Putamen (tissue), 1 donor: ENCODE measurements at places on chromosomes 11 and 22.

- DNase-seq = no peak
Measured at GRCh38 chr11:1218256-1218787, 4.5 kb upstream of the MUC5B start.

DNA sequence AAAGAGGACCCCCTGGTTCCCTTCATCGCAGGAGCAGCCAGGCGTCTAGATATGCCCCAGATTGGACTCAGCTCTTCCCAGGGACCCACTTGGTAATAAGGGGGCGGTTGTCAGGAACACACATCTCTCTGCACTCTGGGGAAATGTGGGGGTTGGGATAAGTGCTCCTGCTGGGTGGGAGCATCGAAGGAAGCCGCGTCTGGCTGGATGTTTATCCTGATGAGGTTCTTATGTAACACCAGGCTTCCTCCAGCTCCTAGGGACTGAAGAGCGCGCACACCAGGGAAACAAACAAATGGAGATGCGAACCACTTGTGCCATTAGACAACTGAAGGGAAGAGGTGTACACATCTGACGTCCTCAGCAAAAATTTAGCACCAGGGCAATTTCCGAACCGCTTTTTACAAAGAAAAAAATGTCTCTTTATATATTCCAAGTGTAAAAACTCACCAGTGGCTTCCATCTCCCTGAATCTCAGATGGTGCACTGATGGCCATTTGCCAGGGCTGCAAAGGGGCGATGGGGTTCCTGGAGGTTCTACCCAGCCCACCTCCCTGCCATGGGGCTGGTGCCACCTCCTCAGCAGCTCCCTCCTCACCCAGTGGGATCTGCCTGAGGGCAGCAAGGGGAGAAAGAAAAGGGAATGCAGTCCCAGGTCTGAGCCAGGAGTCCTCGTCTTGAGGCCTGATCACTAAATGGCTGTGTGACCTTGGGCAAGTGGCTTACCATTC lies 89.4 kb downstream of the PKNOX2 start:
- no peak for DNase-seq

DNA sequence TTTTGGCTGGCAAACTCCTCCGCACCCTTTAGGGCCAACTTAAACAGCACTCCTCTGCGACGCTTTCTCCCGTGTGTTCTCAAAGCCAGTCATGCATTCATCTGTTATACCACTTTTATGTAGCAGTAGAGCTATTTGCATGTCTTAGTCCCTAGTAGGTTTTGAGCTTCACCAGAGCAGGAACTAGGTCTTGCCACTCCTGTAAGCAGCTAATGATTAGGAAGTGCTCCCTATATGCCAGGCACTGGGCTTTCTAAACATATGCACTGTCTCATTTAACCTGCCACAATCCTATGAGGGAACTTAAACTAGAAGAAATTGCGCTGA lies 180.8 kb downstream of the DBX1 start:
- no peak for DNase-seq

DNA sequence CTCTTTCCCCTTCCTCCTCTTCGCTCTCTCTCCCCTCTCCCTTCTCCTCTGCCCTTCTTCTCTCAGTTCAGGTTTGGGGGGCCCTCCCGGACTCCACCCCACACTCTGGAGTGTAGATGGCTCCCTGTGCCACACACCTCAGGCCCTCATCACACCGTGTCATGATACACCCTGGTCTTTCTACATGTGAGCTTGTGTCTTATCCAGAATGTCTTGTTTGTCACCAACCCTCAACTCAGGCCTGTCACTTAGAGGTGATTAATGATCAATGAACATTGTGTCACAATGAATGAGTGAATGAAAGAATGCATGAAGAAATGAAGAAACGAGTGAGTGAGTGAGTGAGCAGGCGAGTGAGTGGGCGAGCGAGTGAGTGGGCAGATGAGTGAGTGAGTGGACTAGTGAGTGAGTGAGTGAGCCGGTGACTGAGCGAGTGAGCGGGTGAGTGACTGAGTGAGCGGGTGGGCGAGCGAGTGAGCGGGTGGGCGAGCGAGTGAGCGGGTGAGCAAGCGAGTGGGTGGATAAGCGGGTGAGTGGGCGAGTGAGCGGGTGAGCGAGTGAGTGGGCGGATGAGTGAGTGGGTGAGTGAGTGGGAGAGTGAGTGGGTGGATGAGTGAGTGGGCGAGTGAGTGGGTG lies 33.8 kb downstream of the CAPN1 start:
- DNase-seq = no peak

- no peak for DNase-seq
Measured at GRCh38 chr22:50298937-50299784, 8.3 kb downstream of the PLXNB2 start.

GRCh38 chr11:16773981-16774935 lies 35.8 kb downstream of the C11orf58 start:
- no peak for DNase-seq

GRCh38 chr11:97290464-97291041 lies 900.7 kb downstream of the JRKL start:
- no peak for DNase-seq

- no peak for DNase-seq
Measured at GRCh38 chr22:24009227-24010017, 1.7 kb upstream of the CABIN1 start.

DNA sequence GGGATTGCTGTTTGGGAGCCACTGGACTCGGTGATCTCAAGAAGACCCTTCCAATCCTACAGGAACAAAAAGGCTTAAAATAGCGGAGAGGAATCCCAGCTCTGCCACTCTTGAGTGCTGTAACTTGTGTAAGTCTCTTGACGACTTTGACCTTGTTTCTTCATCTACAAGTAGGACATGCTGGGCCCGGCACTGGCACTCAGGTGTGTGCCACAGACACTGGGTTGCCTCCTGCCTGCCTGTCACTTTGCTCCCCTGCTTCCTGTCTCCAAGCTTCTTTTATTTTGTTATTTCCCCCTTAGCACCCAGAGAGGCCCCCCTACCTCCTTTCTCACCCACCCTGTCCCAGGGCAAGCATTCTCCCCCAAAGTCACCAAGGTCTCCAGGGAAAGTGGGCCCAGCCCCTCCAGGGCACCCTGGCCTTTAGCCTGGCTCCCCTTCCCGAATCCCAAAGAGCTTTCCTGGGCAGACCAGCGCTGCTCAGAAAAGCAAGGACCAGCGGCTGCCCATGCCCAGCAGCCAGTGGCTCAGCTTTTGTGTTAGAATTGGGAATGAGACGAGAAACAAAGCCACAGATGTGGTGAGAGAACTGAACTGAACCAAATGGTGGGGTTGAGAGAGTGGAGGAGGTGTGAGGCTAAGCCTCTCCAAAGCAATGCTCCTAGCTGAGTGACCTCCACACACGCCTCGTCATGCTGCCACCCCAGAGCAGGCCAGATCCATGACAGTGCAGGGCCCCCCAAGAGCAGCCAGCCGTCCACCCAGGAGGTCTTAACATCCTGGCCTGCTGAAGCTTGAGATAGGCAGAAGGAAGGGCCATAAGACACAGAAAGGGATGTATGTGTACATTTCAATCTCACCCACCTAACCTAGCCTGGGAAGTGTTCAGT lies 4.5 kb downstream of the TRIM29 start:
- DNase-seq = no peak

- DNase-seq = no peak
Measured at GRCh38 chr11:123408619-123409455, 21.2 kb upstream of the GRAMD1B start.

DNA sequence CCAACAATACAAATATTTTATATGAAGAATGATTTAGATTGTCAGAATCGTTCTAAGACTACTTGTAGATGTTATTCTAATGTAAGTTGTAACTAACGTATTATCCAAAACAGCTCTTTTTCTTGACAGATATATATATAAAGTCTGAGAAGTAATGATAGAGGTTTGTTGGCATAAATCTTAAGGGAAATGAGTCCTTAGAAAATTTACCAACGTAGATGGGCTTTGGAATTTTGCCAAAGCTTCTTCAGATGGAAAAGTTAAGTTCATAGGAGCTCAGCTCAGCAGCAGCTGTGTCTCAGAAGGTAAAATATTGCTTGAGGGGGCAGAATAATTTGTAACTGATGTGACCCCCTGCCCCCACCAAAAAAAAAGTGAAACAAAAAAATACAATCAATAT lies 66.7 kb downstream of the BID start:
- DNase-seq = no peak

GRCh38 chr11:86440305-86440716 lies 65.6 kb downstream of the CCDC81 start:
- no peak for DNase-seq

DNA sequence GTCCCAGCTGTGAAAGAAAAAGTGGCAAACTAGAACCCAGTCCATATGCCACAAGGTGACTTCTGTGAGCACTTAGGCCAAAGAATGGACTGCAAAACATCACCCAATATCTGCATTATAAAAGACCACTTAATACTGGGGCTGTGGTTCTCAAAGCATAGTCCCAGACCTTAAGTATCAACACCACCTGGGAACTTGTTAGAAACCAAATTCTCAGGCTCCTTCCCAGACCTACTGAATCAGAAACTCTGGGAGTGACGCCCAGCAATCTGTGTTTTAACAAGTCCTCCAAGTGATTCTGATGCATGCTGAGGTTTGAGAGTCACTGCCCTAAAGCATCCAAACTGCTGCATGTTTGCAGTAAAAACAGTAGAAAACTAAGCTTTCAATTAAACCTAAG lies 81.3 kb downstream of the SERGEF start:
- DNase-seq = no peak

- no peak for DNase-seq
Measured at GRCh38 chr11:122036018-122036417, 80.0 kb downstream of the BLID start.
